H7 (cell line): ENCODE measurements at places on chromosomes 11 and 22. TPM values are rescaled to one million over a fixed set of nuclear protein-coding genes. Genes with fewer than 3 reads are reported as not detected.
A peak's percentile ranks its signal among the peaks of the same experiment; 100 is the strongest.

IZUMO1R gene
- not detected in 2 replicates for total RNA-seq

LUZP2 gene
- total RNA-seq, result 0.07 and 0.18 TPM in 2 replicates

OR5J2 gene
- not detected in 2 replicates for total RNA-seq

CD6 gene
- total RNA-seq, result not detected in 2 replicates

BACE1 gene
- 7.4 and 12.4 TPM in 2 replicates for total RNA-seq

DNA sequence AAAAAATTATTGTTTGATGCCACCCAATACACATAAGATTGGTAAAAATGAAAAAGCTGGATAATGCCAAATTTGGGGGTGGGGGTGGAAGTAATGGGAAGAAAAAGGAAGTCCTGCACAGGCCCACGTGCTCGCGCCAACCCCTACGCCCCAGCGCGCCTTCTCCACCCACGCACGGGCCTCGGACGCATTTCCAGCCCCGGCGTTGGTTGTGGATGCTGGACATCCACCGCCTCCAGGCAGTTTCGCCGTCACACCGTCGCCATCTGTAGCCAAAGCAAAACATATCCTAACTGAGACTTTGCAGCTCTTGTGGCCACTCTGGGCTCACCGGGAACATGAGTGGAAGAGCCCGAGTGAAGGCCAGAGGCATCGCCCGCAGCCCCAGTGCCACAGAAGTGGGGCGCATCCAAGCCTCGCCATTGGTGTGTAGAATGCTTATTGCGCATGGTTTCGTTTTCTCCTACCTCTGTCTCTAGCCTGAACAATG lies at the start of gene PIWIL4:
Gene PIWIL4, plus strand, starts transcription at position 188 of the 490 bp plus-strand sequence. Its CDS starts 151 bp downstream, at position 339.
- DNase-seq, result peak; percentile 25

GRCh38 chr11:109940816-109941215 lies 152.4 kb upstream of the ZC3H12C start:
- no peak for DNase-seq

GRCh38 chr22:23400286-23400981 lies 179.7 kb downstream of the IGLL1 start:
- DNase-seq, result peak; percentile 40

- peak; percentile 92 for DNase-seq
These were observed 7.0 kb downstream of the CHST1 start for GRCh38 chr11:45658292-45658991.

DNA sequence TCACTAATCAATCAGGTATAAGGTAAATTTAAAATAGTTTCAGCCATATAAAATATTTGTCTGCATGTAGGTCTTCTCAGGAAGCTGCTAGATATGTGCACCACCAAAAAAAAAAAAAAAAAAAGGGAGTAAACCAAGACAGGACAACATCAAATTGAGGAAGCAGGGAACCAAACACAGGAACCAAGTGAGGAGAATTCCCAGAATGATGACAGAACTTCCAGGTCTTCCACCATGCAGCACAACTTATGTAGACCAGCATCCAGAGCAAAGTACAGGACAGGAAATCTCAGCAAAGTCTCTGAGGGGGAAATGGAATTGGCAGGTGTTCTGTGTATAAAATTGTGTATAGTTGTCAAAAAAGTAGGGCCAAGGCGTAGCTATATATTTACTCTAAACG lies 101.2 kb upstream of the CTSC start:
- DNase-seq, result no peak

GRCh38 chr22:20654343-20655208 lies 119.3 kb upstream of the SERPIND1 start:
- DNase-seq, result no peak

GRCh38 chr11:2980168-2980840 lies 11.8 kb downstream of the NAP1L4 start:
- DNase-seq, result no peak

DNA sequence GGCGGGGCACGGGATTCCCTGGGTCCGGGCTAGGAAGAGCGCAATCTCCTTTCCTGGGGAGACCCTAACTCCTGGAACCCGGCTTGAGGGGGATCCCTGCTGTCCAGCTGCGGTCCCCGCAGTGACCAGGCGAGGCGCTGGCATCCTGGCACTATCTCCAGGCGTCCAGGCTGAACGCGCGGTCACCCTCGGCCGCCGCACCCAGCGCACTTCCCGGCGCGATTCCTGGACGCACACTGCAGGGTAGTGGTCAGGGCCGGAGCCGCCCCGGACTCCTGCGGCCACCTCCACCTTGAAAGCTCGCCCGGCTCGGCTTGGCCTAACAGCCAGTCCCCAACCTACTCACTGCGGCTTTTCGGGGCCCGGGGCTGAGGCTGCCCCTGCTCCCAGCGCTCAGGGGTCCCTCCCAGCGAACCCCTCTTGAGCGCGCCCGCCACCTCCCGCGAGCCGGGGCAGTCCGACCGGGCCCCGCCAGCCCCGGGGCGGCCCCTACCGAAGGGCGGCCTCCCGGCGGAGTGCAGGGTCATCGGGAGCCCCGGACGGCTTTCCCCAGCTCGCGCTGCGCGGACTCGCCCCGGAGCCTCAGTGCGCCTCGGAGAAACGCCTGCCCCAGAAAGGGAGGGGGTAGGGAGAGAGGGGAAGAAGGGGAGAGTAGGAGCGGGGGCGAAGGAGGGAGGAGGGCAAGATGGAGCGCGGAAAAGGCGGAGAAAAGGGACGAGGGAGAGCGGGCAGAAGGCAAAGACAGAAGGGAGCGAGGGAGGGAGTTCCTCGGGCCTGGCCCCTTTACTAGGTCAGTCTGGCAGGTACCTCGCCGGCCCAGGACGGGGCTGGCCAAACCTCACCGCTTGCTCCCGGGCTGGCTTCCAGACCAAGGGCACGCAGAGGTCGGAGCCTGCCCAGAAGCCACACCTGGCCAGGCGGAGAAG lies 1.0 kb downstream of the POU2AF3 start:
- peak; percentile 86 for DNase-seq

- no peak for DNase-seq
These were observed 5.5 kb upstream of the APOA1 start for GRCh38 chr11:116842909-116843308.
